ENCODE measurements at places on chromosomes 3 and 15.

GRCh38 chr3:152885076-152885475 lies 50.1 kb downstream of the P2RY1 start:
- DNase-seq, result no peak

DNA sequence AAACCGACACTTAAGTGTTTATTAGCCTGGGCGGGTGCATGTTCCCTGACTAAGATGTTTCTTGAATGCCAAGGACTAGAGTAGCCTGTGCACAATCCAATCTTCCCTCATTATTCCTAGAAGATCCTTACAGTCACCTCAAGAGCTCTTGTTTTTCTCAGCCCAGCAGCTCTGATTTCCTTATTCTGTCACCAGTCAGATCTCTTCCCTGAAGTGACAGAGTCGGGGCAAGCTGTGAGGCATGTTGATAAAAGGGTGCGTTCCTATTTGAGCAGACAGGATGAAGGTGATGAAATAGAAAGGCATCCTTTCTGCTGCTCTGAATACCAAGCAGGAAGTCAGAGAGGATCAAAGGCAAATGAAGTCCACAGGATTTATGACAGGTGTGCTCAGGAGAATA lies 125.6 kb upstream of the MCTP2 start:
- no peak for DNase-seq

- DNase-seq, result no peak
Measured at GRCh38 chr15:77036537-77037387, 34.1 kb downstream of the TSPAN3 start.

GRCh38 chr3:118782755-118783202 lies 251.9 kb downstream of the IGSF11 start:
- no peak for DNase-seq

DNA sequence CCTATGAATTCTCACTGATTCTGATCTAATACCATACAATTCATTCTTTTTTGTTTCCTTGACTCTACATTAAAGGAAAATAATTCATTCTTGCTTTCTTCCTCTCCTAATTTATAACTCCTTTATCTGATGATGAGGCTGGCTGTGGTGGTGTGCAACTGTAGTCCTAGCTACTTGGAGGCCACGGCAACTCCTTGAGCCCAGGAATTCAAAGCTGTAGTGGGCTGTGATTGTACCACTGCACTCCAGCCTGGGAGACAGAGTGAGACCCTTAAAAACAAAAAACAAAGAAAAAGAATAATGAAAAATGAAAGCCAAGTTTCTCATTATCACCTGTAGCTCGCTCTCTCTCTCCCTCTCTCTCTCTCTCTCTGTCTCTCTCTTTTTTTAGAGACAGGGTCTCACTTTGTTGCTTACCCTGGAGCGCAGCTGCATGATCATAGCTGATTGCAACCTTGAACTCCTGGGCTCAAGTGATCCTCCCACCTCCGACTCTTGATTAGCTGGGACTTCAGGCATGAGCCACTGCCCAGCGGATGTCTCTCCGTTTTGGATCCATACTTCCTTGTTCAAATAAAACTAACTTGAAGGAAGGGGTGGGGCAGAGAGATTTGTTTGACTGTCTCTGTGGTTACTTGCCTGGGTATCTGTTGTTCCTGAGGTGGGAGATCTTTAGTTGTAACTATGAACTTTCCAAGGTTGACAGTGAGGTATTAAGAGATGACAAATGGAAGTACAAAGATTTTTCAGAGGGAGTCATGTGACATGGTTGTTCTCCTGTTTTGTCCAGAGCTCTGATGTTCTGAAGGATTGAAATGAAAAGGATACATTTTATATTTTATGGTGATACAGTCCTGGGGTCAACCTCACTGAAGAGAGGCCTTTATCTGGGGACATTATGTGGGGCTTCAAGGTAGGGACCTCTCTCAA lies 46.9 kb downstream of the STARD9 start:
- no peak for DNase-seq

DNA sequence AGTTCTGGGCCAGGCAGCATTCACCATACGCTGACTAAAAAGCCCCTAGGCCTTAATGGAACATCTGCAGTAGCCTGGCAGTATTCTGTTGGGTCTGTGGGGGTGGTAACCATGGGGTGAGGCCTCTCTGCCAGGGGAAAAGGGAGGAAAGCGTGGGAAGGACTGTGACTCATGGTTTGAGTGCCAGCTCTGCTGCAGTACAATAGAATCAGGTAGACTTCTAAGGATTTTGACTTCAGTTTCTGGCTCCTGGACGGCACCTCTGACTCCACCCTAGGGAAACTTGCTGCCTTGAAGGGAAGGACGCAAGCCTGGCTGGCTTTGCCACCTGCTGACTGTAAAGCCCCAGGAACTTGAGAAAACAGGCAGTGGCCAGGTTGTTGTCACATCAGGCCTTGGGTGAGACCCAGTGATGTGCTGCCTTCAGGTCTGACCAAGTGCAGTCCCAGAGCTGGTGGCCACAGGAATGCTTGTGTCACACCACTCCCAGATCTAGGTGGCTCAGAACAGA lies 148.6 kb downstream of the SUCNR1 start:
- no peak for DNase-seq

- no peak for DNase-seq
Measured at GRCh38 chr15:51647128-51647562, 24.6 kb upstream of the DMXL2 start.

DNA sequence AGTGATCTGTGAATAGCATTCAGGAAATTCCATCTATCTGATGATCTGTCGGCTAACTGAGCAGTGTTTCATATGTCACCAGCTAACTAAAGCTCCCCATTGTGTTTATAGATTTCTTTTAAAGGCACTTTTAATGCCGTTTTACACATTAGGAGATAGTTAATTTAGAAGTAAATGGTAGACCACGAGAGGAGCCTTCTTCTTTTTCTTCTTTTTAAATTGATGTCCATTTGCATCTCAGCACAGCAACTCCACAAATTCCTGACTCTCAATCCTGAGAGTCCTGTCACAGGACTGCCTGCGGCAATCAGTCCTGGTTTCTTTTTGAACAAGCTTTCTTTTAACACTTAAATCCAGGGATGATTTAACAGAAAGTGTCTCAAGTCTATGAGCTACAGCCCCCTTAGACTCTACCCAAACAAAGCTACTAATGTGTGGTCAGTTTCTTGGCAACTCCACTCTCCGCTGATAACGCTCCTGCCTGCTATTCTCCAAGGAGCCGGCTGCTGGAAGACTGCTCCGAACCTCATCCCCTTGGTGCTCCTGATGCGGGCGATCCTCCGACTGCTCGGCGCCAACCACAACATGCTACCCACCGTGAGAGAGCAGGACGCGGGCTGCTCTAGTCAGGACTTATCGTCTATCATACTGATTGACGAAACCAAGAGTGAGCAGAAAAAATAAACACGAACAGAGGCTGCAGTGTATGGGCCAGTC lies 421.4 kb downstream of the MECOM start:
- DNase-seq, result no peak
